ENCODE measurements at places on chromosomes 13 and 19. TPM values are rescaled to one million over a fixed set of nuclear protein-coding genes. Genes with fewer than 3 reads are reported as not detected.

DNA sequence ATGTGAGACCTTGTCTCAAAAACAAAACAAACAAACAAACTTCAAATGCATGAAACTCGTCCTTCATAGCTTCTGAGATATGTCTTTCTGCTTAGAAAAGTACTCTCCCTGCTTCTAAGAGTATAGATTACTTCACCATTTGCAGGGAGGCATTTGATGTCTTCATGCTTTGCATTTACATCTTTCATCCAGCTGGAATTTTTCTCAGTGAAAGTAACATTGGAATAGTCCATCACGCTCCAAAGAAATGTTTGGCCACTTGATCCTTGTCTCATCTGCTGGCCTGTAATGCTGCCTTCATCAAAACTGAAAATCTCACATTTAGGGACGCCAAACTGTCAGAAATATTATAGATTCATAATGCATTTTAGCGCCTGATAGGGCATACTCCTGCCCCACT lies 19.2 kb downstream of the PNMA8A start:
- DNase-seq, result no peak

- no peak for DNase-seq
Measured at GRCh38 chr13:71587817-71588216, 279.2 kb downstream of the DACH1 start.

- DNase-seq, result no peak
Measured at GRCh38 chr13:45575830-45576180, 39.7 kb downstream of the ERICH6B start.

- no peak for DNase-seq
Measured at GRCh38 chr19:9485140-9485539, 13.3 kb downstream of the ZNF560 start.

- peak; percentile 70 for DNase-seq
Measured at GRCh38 chr19:14402332-14403144, 16.6 kb downstream of the DDX39A start.

GRCh38 chr13:59346999-59347723 lies 816.6 kb downstream of the DIAPH3 start:
- no peak for DNase-seq

DNA sequence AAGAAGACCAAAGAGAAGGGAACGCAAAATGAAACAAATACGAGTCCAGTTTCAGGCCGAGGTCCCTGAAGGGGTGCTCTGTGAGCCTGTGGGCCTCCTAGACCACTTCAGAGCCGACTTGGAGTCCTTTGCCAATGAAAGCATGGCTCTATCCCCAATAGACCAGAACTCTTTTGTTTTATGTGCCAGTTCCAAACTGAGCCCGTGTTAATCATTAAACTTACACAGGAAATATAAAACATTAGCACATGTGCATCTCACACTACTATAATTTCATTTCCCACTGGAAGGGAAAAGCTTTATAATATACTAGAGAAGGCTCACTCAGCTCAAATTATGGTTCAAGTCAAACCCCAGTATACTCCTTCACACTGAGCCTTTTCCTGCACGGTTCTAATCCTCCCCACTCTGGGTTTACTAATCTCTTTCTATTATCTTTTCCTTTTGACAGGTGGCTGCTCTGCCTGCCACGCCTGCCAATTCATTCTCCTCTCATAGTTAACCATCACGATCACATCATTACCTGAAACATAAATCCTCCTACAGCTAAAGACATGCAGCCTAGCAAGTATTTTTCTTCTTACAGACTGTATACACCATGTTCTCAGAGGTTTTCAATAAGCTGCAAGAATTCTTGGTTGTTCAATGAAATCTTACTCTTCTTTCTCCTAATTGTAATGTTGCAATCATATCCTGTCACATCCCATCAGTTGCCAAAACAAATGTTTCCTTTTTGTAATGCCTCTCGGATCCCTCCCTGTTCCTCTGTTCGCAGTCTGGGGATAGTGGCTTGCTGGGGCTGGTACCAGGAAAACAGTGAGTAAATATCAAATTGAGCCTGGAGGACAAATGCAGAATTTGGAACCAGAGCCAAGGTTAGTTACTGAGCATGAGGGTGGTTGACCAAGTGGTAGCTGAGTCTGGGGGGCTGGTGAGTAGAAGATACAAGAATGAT lies 18.8 kb upstream of the WASF3 start:
- DNase-seq, result no peak

DNA sequence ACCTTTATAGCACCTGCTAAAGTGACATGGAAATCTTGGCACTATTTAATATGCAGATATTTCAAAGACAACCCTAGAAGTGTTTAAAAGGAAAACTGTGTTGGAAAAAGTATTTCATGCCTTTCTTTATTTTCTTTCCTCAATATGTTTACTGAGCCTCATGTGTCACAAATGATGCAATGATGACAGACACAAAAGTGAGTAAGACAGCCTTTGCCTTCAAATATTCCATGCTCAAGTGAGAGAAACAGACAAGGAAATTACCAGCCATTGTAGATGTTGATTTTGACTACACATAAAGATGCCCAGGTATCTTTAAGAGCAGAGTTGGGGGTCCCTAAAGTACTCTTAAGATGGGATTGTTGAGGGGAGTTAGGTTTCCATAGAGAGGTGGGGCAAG lies 48.0 kb upstream of the TPP2 start:
- no peak for DNase-seq

GRCh38 chr19:5131031-5131505 lies 162.2 kb downstream of the KDM4B start:
- no peak for DNase-seq

DNA sequence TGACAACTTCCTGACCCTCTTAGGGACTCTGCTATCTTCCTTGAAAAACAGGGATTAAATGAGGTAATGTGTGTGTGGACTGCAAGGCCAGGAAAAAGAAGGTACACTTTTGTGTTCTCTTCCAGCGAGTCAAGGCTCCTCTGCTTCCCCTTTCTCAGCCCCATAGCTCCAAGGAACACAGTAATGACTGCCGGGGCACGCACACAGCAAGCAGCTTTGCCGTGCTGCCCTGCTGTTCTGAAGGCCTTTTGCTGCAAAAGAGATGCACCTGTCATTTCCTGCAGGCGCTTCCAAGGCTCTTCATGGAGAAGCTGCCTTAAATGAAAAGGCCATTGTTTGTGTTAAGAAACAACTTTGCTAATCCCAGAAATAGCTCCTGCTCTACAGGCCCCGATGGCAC lies 84.6 kb downstream of the CYSLTR2 start:
- no peak for DNase-seq

The GFY gene
- not detected for total RNA-seq

The SIGLECL1 gene
- not detected for total RNA-seq

The LHB gene
- not detected for total RNA-seq

The LILRB4 gene
- total RNA-seq, result 1.6 TPM

The CFAP97D2 gene
- total RNA-seq, result not detected

The GALP gene
- total RNA-seq, result not detected

The ZNF792 gene
- 3.8 TPM for total RNA-seq

The AMER2 gene
- total RNA-seq, result not detected
